ENCODE measurements at places on chromosomes 2 and 18.
A peak's percentile ranks its signal among the peaks of the same experiment; 100 is the strongest.

- DNase-seq = no peak
These were observed 14.1 kb upstream of the TMEFF2 start for GRCh38 chr2:192208848-192209247.

GRCh38 chr2:41970988-41971660 lies 76.7 kb upstream of the PKDCC start:
- no peak for DNase-seq

DNA sequence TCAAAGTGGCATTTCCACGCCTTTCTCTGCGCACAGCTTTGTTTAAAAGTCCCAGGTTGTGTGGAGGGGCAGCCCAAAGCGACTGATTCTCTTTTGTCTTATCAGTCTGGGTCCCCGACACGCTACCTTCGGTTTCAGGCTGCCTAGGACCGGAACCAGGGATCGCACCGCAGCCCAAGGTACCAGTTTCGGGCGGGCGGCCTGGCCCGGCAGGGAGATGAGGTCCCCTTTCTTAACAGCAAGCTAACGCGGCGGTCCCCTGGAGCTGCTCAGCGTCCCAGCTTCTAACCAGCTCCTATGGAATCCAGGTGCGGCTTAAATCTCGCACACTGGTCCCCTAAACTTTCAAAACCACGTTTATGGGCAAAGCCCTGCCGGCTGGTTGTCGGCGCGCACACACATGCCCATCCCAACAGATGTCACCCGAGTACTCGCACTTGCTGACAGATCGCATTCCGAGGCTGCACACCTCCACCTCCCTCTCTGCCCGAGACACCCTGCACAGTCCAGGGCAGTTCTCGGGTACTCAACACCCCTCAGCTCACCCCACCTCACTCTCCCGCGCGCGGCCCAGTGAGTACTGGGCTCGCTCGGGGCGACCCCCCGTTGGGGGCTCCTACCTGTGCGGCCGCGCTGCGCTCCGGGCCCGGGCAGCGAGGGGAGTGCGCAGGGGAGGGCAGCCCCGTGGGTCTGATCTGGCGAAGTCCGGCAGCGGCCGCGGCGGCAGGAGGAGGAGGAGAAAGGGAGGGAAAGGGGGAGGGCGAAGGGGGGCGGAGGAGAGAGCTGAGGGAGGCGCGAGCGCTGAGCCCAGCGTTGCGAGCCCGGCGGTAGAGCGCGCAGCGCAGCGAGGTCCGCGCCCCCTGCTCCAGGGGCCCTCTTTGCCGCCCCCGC lies at the start of gene EFEMP1:
Gene EFEMP1 (minus strand): TSS at position 692 of the 891 bp plus-strand sequence. CDS start 1,342 bp downstream, outside the sequence.
- peak; percentile 74 for DNase-seq

GRCh38 chr2:149928011-149928410 lies 340.4 kb upstream of the MMADHC start:
- no peak for DNase-seq

- peak; percentile 88 for DNase-seq
These were observed 127.8 kb downstream of the MEP1B start for GRCh38 chr18:32317651-32318050.

GRCh38 chr18:62450546-62451410 lies 72.0 kb upstream of the ZCCHC2 start:
- DNase-seq = peak; percentile 79

GRCh38 chr2:70240599-70240998 lies 7.8 kb downstream of the TIA1 start:
- no peak for DNase-seq

GRCh38 chr2:86175828-86176227 lies 19.4 kb downstream of the IMMT start:
- no peak for DNase-seq

GRCh38 chr2:70626254-70626990 lies 72.8 kb upstream of the TGFA start:
- DNase-seq = no peak

GRCh38 chr2:4291430-4291829 lies 588.1 kb downstream of the DCDC2C start:
- no peak for DNase-seq

DNA sequence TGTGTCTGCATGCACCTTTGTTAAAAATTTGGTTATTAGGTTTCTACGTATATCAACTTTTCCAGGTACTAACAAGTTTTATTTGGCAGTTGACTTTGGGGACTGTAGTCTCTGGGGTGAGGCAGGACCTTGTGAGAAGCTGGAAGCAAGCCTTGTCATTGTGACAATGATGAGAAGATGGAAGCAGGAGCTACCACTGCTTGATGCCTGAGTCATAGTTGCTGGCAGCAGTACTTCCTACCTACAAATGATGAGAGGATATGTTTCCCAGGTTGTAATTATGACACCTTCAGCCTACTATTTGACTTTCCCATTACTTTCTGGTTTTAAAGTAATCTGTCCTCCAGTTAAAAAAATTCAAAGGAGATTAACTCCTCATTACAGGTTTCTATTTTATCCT lies 516.3 kb downstream of the NRXN1 start:
- DNase-seq = no peak

GRCh38 chr2:15800495-15801329 lies 139.6 kb upstream of the MYCN start:
- no peak for DNase-seq

DNA sequence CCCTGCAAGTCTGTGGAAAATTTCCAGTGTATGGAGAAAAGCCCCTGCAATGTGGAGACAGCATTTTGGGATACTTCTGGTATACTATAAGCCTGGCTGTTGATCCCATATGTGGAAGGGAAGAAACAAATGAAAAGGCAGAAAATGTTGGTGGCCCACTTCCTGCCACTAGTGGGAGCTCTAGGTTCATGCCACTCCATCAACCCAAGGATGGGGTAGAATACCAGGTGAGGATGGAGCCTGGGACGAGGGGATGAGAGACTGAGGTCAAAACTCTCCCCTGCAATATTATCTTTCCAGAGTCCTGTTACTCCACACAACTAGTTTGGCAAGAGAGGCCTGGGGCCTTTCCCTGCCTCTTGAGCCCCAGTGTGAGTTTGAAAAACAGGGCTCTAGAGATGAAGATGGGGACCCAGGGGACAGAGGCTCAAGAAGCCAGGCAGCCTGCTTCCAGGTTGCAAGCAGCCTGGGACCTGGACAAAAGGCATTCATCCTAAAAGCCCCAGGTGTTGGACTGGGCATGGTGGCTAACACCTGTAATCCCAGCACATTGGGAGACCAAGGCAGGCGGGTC lies 31.9 kb downstream of the BMP10 start:
- DNase-seq = no peak

- peak; percentile 9 for DNase-seq
These were observed 331.9 kb upstream of the GULP1 start for GRCh38 chr2:187959821-187960220.

GRCh38 chr18:21745231-21745630 lies 4.6 kb downstream of the MIB1 start:
- no peak for DNase-seq

DNA sequence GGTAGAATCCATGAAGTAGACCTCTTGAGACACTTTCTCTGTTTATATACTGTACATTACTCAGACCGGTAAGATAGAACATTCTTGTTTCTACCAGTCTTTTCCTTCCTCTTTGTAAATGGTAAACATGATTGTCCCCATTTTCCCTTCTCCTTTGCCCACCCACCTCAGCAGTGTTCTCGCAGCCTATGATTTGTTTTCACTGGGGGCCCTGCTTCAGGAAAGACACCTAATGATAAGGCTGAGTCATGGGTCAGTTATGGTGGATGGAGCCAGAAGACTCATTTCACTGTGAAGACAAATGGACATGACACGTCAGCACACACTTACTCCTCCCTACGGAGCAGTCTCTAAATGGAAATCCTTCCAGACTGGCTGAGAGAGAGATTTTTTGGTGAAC lies 23.7 kb downstream of the CENPO start:
- peak; percentile 91 for DNase-seq

GRCh38 chr2:98846041-98846440 lies 90.0 kb downstream of the CRACDL start:
- peak; percentile 40 for DNase-seq

DNA sequence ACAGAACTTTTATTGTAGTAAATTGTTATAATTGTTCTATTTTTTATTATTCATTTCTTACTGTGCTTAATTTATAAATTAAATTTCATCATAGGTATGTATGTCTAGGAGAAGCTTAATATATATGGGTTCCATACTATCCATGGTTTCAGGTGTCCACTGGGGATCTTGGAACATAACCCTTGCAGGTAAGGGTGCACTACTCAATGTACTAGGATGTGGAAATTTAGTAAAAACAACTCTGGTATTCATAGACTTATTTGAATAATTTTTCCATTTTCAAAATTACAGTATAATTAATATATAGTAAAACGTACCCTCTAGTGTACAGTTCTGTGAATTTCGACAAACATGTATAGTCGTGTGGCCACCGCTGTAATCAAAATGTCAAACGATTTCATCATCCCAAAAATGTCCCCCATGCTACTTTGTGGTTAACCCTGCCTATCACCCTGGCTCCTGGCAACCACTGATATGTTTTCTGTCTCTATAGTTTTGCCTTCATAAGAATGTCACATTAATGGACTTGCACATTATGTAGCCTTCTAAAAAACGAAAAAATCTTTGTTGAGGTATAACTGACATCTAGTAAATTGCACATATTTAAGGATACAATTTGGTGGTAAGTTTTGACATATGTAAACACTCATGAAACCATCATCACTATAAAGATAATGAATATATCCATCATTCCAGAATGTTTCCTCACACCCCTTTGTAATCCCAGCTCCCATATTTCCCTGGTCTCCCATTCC lies 45.7 kb downstream of the ARL5A start:
- DNase-seq = no peak

DNA sequence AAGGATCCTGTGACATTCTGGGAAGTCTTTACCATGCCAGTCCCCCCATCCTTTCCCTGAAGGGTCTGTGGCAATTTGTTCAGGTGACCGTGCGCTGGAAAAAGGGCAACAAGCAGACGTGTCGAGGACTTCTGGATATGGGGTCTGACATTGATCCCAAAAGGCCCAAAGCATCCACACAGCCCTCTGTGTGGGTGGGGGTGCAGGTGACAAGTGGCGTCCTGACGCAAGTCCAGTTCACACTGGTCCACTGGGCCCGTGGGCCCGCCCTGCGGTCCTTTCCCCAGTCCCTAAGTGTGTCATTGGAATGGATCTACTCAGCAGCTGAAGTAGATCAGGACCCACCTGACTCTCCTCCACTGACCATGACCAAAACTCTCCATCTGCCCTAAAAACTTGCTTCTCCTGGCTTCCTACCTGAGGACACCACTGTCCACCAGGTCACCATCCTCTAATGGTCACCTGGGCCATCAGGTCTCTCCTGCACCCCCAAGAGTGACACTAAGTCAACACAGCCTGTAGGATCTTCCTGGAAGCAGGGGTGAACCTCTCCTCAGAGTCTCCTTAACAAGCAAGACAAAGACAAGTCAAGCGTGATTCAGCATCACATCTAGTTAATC lies 85.6 kb upstream of the SLC66A3 start:
- DNase-seq = no peak

GRCh38 chr2:52632543-52632942 lies 1135.1 kb upstream of the CHAC2 start:
- no peak for DNase-seq

DNA sequence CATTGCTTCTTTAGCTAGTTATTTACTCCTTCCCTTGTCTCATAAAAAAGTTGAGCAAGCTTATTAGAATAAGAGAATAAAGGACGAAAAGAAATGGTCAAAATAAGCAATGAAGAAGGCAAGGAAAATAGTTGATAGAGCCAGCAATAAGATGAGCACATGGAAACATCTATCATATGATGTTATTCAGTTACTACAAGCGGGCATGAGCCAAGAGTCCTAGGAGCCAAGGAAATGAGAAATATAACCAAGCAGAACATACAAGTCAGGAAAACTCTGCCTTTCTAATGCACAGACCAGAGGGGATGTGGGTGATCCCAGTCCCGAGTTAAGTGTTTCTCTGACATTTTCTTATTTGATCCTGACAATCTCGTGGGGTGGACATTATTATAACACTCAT lies 33.9 kb downstream of the INO80C start:
- DNase-seq = no peak

DNA sequence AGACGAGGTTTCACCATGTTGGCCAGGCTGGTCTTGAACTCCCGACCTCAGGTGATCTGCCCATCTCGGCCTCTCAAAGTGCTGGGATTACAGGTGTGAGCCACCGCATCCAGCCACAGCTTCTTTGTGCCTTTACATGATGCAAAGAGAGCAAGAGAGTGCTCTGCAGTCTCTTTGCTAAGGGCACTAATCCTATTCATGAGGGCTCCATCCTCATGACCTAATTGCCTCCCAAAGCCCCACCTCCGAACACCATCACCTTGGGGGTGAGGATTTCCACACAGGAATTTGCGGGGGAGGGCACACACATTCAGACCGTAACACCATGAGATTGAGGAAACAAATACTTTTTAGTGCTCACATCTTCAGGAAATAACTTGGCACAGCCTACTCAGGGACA lies 91.8 kb downstream of the PDCL3 start:
- no peak for DNase-seq

DNA sequence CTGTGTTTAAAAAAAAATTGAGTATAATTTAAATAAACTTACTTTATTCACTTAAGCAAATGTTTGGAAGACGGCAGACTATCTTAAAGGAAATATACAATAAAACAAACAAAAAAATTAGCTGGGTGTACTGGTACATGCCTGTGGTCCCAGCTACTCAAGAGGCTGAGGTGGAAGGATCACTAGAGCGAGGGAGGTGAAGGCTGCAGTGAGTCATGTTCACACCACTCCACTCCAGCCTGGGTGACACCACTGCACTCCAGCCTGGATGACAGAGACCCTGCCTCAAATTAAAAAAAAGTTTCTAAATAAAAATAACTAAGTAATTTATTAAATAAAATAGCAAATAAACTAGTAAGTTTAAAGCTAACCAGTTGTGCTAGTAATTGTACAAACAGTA lies 7.5 kb downstream of the PUM2 start:
- DNase-seq = no peak

DNA sequence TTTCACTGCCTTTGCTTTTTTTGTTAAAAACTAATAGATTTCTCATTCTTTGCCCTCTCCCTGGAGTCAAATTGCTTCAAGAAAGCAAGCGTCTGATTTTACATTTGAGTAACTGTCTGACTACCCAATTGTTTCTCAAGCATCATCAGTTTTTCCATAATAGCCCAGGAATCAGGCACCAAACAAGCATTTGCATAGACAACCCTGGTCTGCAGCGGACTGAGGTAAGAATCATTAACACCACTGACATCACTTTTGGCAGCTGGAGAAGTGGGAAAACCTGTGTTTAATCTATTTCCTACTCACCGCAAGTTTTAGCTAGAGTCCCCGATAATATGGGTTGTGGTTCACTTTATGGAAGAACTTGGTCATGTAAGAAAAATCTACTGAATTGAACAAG lies 55.7 kb downstream of the IRS1 start:
- DNase-seq = no peak

GRCh38 chr18:21575656-21576055 lies 24.8 kb downstream of the ESCO1 start:
- no peak for DNase-seq

GRCh38 chr2:187349326-187349944 lies 98.6 kb downstream of the CALCRL start:
- peak; percentile 83 for DNase-seq

GRCh38 chr18:56709463-56709862 lies 58.3 kb downstream of the WDR7 start:
- peak; percentile 77 for DNase-seq

GRCh38 chr2:189304360-189304759 lies 124.8 kb upstream of the COL5A2 start:
- no peak for DNase-seq

GRCh38 chr2:16168506-16169264 lies 228.3 kb downstream of the MYCN start:
- no peak for DNase-seq

- no peak for DNase-seq
These were observed 48.5 kb downstream of the CCDC138 start for GRCh38 chr2:108835040-108835439.

Data from fibroblast of the aortic adventitia (primary cell).